ENCODE measurements at places on chromosomes 7 and 10.

DNA sequence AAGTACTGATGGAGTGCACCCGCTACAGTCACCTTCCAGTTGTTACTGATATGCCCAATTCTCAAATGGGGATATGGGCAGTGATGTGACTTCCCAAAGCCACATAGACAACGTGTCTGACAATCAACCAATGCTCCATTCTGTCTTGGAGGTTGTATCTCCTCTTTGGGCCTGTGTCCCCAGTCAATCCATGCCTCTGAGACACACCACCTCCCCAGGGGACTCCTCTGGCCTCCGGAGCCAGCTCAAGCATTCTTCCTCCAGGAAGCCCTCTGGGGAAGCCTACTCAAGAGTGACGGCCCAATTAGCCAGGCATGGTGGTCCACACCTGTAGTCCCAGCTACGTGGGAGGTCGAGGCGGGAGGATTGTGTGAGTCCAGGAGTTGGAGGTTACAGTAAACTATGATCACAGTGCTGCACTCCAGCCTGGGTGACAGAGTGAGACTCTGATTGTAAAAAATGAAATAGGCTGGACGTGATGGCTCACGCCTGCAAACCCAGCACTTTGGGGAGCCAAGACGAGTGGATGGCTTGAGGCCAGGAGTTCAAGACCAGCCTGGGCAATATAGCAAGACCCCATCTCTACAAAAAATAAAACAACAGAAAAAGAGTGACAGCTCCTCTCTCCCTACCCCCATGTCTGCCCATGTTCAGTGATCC is 99.5 kb upstream of the TNRC18 start:
- DNase-seq = no peak

- DNase-seq = no peak
These were observed 19.1 kb upstream of the SOSTDC1 start for GRCh38 chr7:16484453-16485158.

GRCh38 chr7:93160410-93160809 is 12.2 kb upstream of the SAMD9L start:
- DNase-seq = no peak

- DNase-seq = no peak
These were observed 14.4 kb upstream of the STK17A start for GRCh38 chr7:43568529-43568928.

DNA sequence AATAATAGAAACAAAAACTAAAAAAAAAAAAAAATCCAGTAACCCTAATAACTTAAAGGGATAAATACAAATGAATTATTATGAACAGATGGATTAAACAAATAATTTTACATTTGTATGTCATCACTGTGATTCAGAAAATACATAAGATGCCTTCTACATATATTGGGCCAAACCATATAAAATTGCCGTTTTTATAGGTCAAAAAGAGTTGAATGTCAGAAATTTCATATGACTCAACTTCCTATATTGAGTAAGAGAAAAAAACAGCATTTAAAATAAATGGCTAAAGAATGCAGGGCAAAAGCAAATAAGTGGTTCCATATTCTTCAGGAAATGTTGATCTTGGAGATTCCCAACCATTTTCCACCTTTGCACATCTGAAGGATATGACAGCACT is 9.4 kb downstream of the SLC35B4 start:
- no peak for DNase-seq

GRCh38 chr7:101218236-101219125 is 516 bp downstream of the ZNHIT1 start:
- DNase-seq = no peak

DNA sequence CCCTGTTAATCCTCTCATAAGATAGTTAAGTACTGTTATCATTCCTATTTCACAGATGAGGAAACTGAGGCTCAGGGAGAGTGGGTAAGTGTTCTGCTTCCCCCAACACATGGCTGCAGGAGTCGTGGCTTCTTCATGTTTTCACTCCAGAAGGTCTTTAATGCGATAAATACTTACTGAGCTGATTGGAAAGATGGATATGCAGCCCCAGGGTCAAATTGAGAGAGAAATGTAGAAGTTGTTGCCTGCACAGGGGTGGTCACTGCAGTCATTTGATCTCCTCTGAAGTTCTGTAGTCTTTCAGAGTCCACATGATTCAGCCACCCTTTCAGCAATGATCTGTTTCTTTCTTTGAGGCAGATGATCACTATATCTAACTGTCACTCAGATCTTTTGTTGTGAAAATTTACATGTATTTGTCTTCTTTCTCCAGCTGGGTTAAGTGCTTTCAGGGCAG is 29.3 kb downstream of the CRCP start:
- DNase-seq = no peak

DNA sequence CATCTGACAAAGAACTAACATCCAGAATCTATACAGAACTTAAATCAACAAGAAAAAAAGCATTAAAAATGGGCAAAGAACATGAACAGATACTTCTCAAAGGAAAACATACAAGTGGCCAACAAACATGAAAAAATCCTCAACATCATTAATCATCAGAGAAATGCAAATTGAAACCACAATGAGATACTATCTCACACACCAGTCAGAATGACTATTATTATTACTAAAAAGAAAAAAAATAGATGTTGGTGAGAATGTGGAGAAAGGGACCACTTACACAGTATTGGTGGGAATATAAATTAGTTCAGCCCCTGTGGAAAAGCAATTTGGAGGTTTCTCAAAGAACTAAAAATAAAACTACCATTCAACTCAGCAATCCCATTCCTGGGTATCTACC is 89.1 kb upstream of the ADO start:
- DNase-seq = no peak

GRCh38 chr7:135215698-135216097 is 4.4 kb upstream of the WDR91 start:
- no peak for DNase-seq

DNA sequence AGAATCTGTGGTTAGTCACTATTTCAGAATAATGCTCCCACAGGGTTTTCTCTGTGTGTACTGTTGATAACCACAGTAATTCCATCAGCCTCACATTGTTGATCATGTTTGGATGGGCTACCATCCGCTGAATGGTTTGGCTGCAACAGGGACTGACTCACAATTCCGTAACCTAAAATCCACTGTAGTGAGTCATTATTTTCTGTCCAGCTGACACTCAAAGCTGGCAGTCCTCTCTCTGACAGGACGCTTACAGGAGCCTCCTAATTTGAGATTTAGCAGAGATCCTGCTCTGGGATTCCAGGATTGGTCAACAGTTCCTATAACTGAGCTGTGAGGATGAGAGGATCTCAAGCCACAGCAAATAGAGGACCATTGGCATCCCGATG is 32.7 kb downstream of the VWA2 start:
- DNase-seq = no peak

DNA sequence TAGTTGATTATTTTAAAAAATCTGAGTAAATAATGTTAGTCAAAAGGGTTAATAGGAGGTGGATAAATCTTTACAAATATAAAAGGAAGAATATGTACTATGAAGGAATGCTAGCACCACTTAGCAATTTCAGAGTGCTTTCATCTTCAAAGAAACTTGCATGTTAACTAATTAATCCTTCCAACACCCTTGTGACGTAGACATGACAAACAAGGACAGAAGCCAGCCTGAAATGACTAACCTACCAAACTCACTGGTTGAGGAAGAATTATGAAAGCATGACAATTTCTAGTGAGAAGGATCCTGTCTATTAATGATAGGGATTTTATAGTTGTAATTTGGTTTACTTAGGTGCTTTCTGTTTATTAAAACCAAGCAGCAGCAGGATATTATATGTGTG is 468.0 kb upstream of the FZD8 start:
- DNase-seq = no peak

DNA sequence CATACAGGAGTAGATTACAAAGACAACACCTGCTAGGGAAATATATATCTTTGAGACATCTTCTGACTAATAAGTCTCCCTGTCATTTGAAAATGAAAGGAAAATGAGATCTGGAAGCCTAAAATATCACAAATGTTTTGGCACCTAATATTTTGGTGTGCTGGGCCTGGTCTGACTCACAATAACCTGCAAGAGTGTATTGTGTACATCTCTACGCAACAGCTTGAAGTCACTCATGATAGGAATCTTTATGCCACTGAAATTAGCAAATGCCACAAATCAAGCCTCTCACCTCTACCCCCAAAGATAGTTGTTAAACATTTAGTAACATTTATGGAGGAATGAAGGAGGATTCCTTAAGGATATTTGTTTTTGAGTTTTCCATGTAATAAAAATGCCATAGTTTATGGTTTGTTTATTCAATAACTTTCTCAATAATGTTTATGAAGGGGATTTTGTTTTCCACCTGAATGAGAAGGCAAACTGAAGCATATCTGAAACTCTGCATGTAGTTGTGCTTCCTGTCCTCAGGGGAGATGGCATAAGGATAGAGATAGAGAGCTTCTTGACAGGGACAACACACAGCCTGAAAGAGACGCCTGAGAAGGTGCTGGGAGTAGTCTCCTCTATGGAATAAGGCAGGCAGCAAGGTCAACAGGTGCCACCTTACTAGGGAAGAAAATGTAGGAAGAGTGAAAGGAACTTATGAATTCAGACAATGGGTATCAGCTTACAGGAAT is 197.4 kb downstream of the AHR start:
- no peak for DNase-seq

GRCh38 chr7:27433581-27433980 is 191.0 kb downstream of the EVX1 start:
- no peak for DNase-seq

GRCh38 chr7:87810130-87810529 is 66.0 kb downstream of the SLC25A40 start:
- no peak for DNase-seq

DNA sequence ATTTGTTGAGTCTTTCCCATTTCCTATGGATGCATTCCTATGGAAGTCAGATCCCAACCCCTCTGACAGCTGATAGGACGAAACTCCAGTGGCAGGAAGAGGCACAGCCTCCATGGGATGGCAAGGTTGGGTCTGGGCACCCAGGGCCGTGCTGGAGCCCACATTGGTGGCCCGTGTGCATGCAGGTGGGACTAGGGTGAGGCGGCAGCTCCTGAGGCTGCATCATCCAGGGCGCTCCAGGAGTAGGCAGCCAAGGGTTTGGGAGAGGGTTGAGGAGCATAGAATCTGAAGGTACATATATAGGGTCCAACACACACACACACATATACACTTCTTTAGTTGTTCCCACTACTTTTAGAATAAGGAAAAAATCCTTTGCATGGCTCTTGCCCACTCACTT is 81.4 kb upstream of the BMPER start:
- no peak for DNase-seq

GRCh38 chr7:116315293-116315692 is 105.0 kb downstream of the TES start:
- no peak for DNase-seq

- no peak for DNase-seq
These were observed 7.7 kb downstream of the CHAT start for GRCh38 chr10:49621561-49621960.

- DNase-seq = no peak
These were observed 21.6 kb downstream of the TES start for GRCh38 chr7:116231949-116232348.

GRCh38 chr7:1325646-1326510 is 93.2 kb downstream of the UNCX start:
- DNase-seq = no peak

- no peak for DNase-seq
These were observed 121.6 kb downstream of the CREB5 start for GRCh38 chr7:28533731-28534531.

- DNase-seq = peak; percentile 29
These were observed 44.5 kb downstream of the STARD3NL start for GRCh38 chr7:38222481-38223096.

DNA sequence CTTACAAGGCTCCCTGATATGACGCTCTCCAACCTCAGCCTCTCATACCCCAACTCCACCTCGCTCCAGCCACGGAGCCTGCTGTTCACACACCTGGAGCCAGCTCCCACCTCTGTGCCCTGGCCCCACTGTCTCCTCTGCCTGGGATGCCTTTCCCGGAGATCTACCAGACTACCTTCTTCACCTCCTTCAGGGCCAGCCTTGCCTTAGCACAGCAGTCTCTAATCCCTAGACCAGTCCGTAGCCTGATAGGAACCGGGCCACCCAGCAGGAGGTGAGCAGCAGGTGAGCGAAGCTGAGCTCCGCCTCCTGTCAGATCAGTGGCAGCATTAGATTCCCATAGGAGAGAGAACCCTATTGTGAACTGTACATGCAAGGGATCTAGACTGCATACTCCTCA is 23.2 kb upstream of the SMURF1 start:
- DNase-seq = no peak

DNA sequence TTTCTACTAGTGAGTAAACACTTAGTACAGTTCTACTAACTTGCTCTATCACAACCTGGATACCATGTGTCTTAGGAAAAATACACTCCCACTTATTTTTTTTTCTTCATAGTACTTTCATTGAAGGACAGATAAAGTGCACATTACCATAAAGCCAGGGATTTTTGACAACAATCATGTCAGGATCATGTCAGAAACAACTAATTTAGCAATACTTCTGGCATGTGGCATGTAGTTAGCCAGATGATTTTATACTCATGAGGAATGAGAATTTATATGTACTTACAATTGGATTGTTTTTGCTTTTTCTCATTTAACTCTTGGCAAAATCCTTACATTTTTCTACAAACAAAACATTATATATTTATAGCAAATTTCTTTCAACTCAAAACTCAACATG is 630.7 kb upstream of the GRM3 start:
- DNase-seq = no peak

DNA sequence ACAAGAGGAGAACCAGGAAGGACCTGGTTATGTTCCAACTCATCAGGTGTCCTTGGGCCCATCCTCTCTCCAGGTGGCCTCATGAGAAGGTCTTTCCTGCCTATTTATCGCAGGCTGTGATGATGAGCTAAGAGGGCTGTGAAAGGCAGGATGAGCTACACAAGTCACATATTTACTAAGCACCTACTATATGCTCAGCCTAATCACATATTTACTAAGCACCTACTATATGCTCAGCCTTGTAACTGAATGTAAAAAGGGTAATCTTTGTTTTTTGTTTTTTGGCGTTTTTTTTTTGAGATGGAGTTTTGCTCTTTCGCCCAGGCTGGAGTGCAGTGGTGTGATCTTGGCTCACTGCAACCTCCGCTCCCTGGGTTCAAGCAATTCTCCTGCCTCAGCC is 44.2 kb upstream of the NPFFR1 start:
- no peak for DNase-seq

- no peak for DNase-seq
These were observed 513.3 kb downstream of the MDFIC start for GRCh38 chr7:115435178-115435577.

Measured in NCI-H1105 (cell line).